ENCODE measurements at places on chromosomes 12 and 14.

GRCh38 chr14:64502456-64502855, 1.2 kb downstream of the ZBTB25 start:
- DNase-seq, result peak; percentile 22

GRCh38 chr14:36315159-36315853, 5.1 kb downstream of the MBIP start:
- DNase-seq, result peak; percentile 34

- DNase-seq, result no peak
These were observed 64.7 kb downstream of the MAP3K9 start for GRCh38 chr14:70744641-70745040.

GRCh38 chr12:80847575-80847974, 90.2 kb downstream of the LIN7A start:
- DNase-seq, result no peak

DNA sequence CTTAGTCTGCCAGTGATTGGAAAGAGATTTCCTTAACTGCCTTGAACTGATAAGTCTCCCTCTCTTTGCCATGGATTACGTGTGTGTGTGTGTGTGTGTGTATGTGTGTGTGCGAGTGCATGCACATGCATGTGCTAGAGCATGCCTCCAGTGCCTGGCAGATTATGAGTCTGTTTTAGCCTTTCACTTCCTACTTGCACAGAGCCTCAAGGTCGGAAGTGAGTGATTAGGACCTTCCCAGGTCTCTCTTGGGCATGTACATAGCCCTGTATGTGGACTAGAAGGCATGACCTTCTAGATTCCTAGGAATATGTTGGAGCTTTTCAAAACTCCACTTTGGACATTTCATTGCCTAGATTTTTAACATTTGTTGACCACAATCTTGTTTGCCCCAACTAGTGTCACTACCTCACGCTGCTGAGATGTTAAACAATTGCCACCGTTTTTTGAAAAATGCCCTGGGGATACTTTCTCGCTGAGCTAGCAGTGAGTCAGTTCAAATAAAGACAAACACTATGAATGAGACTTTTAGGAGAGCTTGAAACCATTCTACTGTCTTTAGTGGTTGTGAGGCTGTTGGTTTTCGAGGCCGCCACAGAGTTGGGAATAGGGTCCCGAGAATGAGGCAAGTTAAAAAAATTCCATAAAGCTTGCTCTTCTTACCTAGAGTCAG, 28.2 kb downstream of the KIAA0586 start:
- DNase-seq, result no peak

Measured in CD4-positive, alpha-beta T cell treated with Interleukin-4 for 4 hours (primary cell).